ENCODE measurements at places on chromosomes 4 and X.

- H3K4me1 ChIP-seq = peaks cover 7% of the 10 kb centered on the region
- no peak for DNase-seq
- H3K36me3 ChIP-seq = no peaks in the 10 kb centered on the region
- no peak overlapping the region for H3K4me3 ChIP-seq
- no peak overlapping the region for H3K27ac ChIP-seq
Measured at GRCh38 chr4:101695176-101695575, 95.4 kb upstream of the BANK1 start.

DNA sequence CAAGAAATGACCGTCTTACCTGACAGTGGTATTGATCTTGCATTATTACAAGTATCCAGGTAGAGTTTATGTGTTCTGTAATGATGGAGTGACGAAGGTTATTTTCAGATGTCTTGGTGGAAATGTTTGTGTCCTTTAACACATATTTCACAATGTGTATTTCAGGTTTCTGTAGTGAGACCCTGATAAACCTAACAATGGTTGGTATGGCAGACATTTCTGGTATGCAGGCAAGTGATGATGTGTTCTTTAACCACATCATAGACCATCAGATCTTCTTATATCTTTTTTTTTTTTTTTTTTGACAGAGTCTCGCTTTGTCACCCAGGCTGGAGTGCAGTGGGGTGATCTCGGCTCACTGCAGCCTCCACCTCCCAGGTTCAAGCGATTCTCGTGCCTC lies 14.6 kb upstream of the ATXN3L start:
- no peaks in the 10 kb centered on the region for H3K36me3 ChIP-seq
- no peak for DNase-seq
- H3K4me1 ChIP-seq = peaks cover 5% of the 10 kb centered on the region
- no peak overlapping the region for H3K4me3 ChIP-seq

DNA sequence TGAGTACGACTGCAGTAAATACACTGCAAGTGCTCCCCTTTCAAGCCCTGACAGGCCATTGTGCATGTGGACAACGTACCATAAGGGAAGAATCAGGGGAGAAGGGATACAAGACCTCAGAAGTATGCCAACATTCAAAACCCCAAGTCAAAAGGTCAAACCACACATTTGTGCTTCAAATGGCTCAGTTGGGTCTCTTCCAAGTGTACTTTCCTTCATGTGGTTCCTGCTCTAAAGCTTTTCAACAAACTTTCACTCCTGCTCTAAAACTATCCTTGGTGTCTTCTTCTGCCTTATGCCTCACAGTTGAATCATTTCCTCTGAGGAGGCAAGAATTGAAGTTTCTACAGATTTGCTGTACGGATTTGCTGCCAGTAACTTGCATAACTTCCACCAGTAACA lies 305.7 kb upstream of the SLIT2 start:
- H3K36me3 ChIP-seq = no peaks in the 10 kb centered on the region
- H3K27me3 ChIP-seq = no peaks in the 10 kb centered on the region
- DNase-seq = no peak
- no peak overlapping the region for H3K4me3 ChIP-seq
- no peak overlapping the region for H3K27ac ChIP-seq
- no peaks in the 10 kb centered on the region for H3K4me1 ChIP-seq

- H3K4me3 ChIP-seq = no peak overlapping the region
- peaks cover 16% of the 10 kb centered on the region for H3K4me1 ChIP-seq
- no peaks in the 10 kb centered on the region for H3K36me3 ChIP-seq
- DNase-seq = no peak
- no peaks in the 10 kb centered on the region for H3K27me3 ChIP-seq
Measured at GRCh38 chr4:38223306-38223705, 263.1 kb downstream of the PTTG2 start.

- no peak overlapping the region for H3K4me3 ChIP-seq
- H3K4me1 ChIP-seq = peaks cover 14% of the 10 kb centered on the region
- no peaks in the 10 kb centered on the region for H3K27me3 ChIP-seq
- DNase-seq = no peak
- H3K36me3 ChIP-seq = no peaks in the 10 kb centered on the region
- H3K27ac ChIP-seq = peak overlapping the region; percentile 91
Measured at GRCh38 chrX:21166272-21166982, 207.8 kb upstream of the CNKSR2 start.

- H3K4me3 ChIP-seq = no peak overlapping the region
- no peak overlapping the region for H3K27ac ChIP-seq
- DNase-seq = no peak
- no peaks in the 10 kb centered on the region for H3K36me3 ChIP-seq
- H3K4me1 ChIP-seq = peaks cover 24% of the 10 kb centered on the region
Measured at GRCh38 chr4:18192901-18193300, 171.3 kb upstream of the LCORL start.

DNA sequence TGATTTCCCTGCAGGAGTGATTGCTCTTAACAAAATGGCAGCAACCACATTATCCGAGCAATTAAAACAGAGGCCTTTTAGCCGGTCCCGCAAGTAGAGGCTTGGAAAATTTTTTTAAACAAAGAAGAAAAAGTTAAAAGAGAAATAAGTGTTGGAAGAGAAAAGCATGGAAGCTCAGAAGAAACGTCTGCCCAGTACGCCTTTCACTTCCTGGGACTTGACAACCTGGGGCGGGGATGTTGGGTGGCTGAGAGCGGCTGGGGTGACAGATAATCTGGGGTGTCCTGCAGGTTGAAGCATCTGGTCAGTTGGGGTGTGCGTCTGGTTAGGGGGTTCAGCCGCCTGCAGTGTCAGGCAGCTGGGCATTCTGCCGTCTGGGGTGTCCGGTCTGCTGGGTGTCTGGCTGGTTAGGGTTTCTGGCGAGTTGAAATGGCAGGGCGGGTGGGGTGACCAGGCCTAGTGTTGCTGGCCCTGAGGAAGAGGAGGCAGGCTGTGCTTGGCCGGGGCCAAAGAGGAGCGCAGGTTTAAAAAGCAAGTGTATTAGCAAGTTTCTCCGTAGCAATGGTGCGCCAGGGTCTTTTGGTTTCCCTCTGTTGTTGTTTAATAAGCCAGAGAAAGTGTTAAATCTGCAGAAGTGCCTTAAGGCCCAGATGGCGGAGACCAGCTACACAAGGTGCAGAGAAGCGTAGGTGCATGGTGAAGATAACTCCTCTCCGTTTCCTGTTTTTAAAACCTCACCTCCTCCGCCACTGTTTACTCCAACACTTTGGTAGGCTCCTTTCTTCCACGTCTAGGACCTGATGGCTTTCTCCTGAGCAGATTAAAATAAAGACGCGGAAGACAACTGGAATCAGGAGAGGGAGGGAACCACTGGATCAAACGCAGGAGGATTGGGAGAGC lies 5.6 kb downstream of the HAND2 start:
- H3K36me3 ChIP-seq = peaks cover 4% of the 10 kb centered on the region
- H3K27me3 ChIP-seq = peaks cover 45% of the 10 kb centered on the region
- no peak for DNase-seq
- peak overlapping the region; percentile 97 for H3K27ac ChIP-seq
- H3K4me1 ChIP-seq = peaks cover 78% of the 10 kb centered on the region

DNA sequence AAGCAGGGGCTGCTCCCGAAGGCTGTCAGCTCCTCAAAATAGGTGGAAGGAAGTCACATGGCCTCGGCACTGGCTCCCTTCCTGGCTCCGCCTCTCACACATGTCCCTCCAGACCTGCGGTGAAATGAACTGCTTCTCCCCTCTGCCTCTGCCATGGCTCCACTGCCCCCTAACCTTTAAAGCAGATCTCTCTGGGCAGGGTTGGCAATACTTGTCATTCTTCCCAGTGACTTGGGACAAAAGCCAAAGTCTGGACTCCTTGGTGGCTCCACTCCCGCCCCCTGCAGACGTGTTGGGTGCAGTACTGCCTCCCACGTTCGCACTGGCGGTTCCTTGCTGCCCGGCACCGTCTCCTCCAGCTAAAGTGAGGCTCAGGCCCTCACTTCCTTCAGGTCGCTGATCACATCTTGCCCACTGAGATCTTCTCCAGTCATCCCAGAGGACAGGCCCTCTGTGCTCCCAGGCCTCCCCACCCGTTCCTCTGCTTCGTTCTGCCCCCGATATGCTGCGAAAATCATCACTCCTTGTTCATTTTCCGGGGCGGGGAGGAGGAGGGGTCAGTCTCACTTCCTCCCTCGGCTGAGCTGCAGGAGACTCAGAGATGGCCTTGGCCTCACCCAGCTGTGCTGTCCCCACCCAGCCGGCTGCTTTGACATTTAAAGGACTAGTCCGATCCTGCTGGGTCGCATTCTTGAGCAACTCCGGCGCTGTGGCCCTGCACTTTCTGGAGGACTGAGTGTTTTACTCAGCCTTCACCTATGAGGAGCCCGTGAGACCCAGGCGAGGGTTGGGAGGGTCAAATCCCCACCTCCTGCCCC lies 97.4 kb downstream of the PHKA2 start:
- no peaks in the 10 kb centered on the region for H3K36me3 ChIP-seq
- peak; percentile 45 for DNase-seq
- peak overlapping the region; percentile 77 for H3K27ac ChIP-seq
- no peaks in the 10 kb centered on the region for H3K27me3 ChIP-seq

GRCh38 chr4:22508376-22508775 lies 7.5 kb downstream of the ADGRA3 start:
- peaks cover 2% of the 10 kb centered on the region for H3K36me3 ChIP-seq
- no peak for DNase-seq
- H3K27me3 ChIP-seq = no peaks in the 10 kb centered on the region
- no peak overlapping the region for H3K4me3 ChIP-seq
- no peak overlapping the region for H3K27ac ChIP-seq

DNA sequence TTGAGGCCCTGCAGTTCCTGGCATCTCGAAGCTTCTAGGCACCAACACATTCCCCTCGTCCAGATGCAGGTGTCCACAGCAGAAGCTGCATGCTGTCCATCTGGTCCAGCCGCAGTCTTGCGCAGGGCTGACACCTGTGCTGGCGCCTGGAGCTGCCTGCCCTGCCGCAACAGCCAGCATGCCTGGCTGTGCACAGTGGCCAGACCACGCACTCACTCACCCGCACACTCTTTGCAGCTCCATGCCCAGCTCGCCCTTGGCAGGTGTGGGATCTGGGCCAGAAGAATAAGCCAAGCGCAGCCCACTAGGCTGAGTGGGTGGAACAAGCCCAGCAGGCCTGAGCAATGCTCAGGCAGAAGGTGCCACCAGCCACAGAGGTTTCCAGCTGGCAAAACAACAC lies 125.6 kb downstream of the PARM1 start:
- no peak overlapping the region for H3K27ac ChIP-seq
- H3K4me1 ChIP-seq = peaks cover 7% of the 10 kb centered on the region
- no peak overlapping the region for H3K4me3 ChIP-seq
- peaks cover 5% of the 10 kb centered on the region for H3K27me3 ChIP-seq
- no peak for DNase-seq
- no peaks in the 10 kb centered on the region for H3K36me3 ChIP-seq

- H3K36me3 ChIP-seq = no peaks in the 10 kb centered on the region
- no peak overlapping the region for H3K27ac ChIP-seq
- no peak for DNase-seq
- H3K27me3 ChIP-seq = peaks cover 9% of the 10 kb centered on the region
Measured at GRCh38 chrX:111854556-111855490, 21.2 kb upstream of the TRPC5OS start.

- no peak overlapping the region for H3K27ac ChIP-seq
- DNase-seq = no peak
- no peaks in the 10 kb centered on the region for H3K27me3 ChIP-seq
- H3K4me3 ChIP-seq = no peak overlapping the region
- peaks cover 5% of the 10 kb centered on the region for H3K36me3 ChIP-seq
Measured at GRCh38 chr4:38466401-38466800, 197.6 kb upstream of the KLF3 start.

DNA sequence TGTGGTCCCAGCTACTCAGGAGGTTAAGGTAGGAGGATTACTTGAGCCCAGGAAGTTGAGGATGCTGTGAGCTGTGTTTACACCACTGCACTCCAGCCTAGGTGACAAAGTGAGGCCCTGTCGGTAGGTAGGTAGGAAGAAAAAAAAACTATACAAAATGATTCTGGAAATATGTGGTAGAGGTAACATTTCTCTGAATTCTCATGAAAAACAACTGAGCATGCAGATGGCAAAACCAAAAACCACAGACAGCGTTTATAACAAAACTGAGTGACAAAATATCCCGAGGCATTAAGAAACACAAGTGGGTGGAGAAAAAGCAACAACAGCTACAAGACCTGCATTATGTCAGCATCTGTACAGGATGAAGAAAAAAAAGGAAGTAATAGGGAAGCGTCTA lies 211.7 kb downstream of the DLG3 start:
- H3K27ac ChIP-seq = no peak overlapping the region
- H3K27me3 ChIP-seq = peaks cover 3% of the 10 kb centered on the region
- H3K4me3 ChIP-seq = no peak overlapping the region
- H3K36me3 ChIP-seq = no peaks in the 10 kb centered on the region
- no peaks in the 10 kb centered on the region for H3K4me1 ChIP-seq

DNA sequence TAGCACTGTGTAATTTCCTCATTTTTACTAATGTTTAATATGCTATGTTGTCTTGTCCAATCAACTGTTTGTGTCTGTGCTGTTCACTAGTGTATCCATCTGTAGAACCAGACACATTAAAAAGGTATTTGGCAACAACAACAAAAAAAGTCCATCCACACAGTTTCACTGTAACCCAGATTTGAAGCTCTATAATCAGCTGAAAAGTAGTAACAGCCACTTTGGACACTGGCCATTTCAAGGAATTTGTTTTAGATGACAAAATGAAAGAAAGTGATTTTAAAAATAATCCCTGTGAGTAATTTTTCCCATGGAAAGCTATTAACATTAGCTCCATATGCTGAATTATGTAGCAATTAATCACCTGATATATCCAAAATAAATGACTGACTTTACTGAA lies 2.2 kb upstream of the FBXL5 start:
- no peaks in the 10 kb centered on the region for H3K36me3 ChIP-seq
- DNase-seq = no peak
- peaks cover 37% of the 10 kb centered on the region for H3K4me1 ChIP-seq
- H3K27ac ChIP-seq = peak overlapping the region; percentile 80
- H3K27me3 ChIP-seq = no peaks in the 10 kb centered on the region

DNA sequence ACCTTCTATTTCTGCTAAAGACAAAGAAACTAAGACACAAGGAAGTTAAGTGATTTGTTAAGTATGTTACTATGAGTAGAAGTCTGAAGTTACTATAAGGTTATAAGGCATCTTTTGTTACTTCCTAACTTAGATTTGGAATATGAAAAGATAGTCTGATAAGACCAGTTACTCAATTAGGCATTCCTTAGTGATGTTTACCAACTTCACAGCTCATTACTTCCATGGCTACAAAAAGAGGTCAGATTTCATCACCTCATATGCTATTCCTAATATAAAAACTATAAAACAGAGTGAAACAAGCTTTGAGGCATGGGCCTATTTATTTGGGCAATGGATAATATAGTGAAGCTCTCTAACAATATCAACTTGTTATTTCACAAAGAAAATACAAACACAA lies 143.1 kb downstream of the TBCK start:
- H3K4me1 ChIP-seq = no peaks in the 10 kb centered on the region
- no peaks in the 10 kb centered on the region for H3K27me3 ChIP-seq
- H3K4me3 ChIP-seq = no peak overlapping the region

DNA sequence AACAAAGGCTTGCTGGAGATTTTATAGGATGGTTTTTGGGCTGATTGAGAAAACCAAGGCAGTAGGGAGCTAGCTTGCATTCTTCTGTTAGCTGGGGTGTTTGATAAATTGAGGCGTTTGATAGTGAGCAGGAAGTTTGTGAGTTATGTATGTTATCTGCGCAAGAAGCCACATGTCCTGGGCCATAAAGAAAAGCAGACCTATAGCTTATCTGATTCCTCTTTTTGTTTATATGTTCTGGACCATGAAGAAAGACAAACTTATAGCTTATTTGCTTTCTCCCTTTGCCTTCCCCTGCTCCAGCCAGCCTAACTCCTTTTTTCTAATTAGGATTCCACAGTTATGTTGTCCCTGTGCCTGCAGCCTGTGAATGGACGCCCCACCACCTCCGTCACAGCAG lies 9.2 kb downstream of the HNRNPH2 start:
- peak overlapping the region; percentile 100 for H3K27ac ChIP-seq
- peaks cover 42% of the 10 kb centered on the region for H3K4me1 ChIP-seq
- no peak for DNase-seq

GRCh38 chr4:148405161-148405893 lies 36.9 kb downstream of the NR3C2 start:
- no peaks in the 10 kb centered on the region for H3K27me3 ChIP-seq
- H3K4me1 ChIP-seq = no peaks in the 10 kb centered on the region
- no peaks in the 10 kb centered on the region for H3K36me3 ChIP-seq
- H3K27ac ChIP-seq = no peak overlapping the region
- DNase-seq = no peak
